Stimulated activated CD4-positive, alpha-beta T cell treated with anti-CD3 and anti-CD28 coated beads, TNF-alpha, amount 100 ng/mL, for 24 hours (primary cell): ENCODE measurements at places on chromosomes 5 and 9.

DNA sequence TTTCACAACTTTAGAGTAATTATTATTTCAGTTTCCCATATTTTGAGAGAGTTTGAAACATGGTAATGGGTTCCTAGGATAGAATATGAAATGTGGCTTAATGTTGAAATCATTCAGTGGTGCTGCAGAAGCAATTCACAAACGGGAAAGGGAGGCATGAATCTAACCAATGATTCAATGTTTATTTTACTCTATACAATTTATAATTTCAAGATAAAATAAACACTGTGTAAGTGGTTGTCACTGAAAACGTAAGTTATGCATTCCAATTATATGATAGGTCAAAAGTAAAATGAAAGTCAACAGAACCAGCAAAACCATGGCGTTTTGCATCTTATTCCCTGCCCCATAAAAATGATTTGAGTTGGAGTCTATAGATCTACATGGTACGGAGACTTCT, 1207.1 kb upstream of the CDH18 start:
- DNase-seq = no peak

- DNase-seq = no peak
Observed at GRCh38 chr9:35271637-35272036, 109.8 kb downstream of the UNC13B start.

- DNase-seq = no peak
Observed at GRCh38 chr9:115743709-115744605, 409.6 kb upstream of the PAPPA start.

DNA sequence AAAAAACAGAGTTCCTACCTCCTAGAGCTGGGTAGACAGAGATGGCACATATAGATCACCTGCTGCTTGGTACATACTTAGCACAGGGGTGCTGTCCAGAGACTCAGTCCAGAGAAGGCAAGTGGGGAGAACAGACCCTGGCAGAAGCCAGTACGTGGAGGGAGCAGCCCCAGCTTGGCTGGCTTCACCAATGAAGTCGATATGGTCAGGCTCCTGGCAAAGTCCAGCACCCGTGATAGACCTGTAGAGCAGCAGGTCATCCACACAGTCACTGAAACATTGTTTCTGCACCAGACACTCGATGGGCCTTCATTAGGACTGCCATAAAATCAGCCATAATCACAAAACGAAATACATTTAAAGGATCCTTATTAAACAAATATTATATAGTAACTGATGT, 45.8 kb downstream of the WHRN start:
- no peak for DNase-seq

DNA sequence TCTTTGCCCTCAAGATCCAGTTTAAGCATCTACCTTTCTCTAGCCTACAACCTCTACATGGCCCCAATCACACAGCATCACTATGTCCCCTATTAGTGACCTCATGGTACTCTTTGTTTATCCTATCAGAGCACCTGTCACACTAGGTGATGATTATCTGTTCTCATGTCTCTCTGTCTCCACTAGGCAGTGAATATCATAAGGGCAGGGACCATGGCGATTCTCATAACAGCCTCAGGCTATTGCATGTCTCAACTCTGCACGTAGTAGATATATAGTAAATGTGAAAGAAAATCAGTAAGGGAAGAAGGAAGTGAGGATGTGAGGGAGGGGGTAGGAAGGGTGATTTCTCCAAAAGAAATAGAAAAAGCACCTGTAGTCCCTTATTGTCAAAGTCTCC, 311.0 kb downstream of the NSG2 start:
- DNase-seq = no peak

DNA sequence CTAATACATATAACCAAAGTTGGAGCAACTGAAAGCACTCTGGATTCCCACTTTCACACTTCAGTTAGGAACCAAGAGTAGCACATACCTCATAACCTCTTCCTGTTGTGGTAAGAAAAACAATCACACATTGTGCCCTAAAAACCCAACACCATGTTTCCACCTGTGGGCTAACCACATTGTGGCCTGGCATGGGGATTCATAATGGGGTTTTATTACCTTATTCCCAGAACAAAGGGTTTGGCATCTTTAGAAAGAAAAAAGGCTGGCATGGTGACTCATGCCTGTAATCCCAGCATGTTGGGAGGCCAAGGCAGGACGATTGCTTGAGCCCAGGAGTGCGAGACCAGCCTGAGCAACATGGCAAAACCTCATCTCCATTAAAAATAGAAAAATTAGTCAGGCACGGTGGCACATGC, 60.6 kb downstream of the HSD17B3 start:
- DNase-seq = no peak

- DNase-seq = no peak
Observed at GRCh38 chr5:72363166-72363802, 43.1 kb downstream of the PTCD2 start.

DNA sequence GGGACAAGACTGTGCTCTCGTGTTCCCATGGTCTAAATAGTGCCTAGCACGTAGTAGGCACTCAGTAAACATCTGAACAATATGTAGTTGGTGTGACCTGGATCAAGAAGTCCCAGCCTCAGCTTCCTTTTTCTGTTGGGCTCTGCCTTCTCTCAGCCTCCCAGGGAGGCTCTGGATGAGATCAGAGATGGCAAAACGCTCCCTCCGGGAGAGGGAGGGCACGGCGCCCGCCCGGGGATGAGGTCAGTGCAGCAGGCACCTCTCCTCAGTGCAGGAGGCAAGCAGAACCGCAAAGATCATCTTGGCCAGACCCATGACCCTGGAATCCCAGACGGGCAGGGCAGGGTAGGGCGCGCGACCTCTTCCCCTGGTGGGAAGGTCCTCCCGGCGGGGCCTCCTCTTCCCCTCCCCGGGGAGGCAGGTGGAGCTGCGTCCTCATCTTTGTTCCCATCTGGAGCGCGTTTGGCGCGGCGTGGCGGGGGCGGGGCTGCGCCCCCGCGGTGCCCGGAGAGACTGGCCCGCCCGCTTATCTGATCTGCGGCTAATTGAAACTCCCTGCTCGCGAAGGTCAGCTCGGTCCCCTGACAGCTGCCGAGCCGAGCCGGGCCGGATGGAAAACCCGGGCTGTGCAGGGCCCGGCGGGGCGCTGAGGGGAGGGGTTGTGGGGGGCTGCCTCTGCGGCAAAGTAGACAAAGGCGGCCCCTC, 60.9 kb downstream of the CXXC5 start:
- DNase-seq = no peak

- DNase-seq = no peak
Observed at GRCh38 chr5:150024346-150024984, 23.9 kb downstream of the HMGXB3 start.

- DNase-seq = no peak
Observed at GRCh38 chr9:33472881-33473615, 676 bp downstream of the NOL6 start.

DNA sequence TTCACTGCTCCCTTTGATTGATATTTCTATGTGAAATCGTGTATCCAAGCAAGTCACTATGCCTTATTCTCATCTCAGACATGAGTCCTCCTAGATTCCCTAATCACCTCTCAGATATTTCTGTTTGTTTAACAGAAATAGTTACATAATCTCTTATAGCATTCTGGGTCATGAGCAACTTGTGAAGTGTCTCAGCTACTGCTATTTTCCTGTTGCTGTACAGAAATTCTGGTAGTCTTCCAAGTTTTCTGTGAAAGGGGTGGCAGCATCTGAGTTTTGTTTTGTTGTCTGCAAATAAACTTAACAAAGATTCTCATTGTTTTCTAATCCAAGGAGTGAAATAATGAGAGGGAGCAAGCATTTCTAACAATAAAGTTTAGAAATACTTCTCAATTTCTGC, 256.9 kb upstream of the ST8SIA4 start:
- DNase-seq = no peak

- no peak for DNase-seq
Observed at GRCh38 chr5:74363603-74364205, 276.8 kb downstream of the ENC1 start.

DNA sequence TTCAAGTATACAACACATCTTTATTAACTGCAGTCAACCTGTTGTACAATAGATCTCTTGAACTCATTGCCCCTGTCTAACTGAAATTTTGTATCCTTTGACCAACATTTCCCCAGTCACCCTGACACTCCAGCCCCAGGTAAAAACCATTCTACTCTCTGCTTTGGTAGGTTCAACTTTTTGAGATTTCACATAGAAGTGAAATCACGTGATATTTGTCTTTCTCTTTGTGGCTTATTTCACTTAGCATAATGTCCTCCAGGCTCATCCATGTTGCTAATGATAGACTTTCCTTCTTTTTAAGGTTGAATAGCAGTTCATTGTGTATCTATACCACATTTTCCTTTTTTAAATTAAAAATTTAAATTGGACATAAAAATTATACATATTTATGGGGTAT, 126.5 kb upstream of the MAN2A1 start:
- DNase-seq = no peak
